ENCODE measurements at places on chromosomes 13 and 19. TPM values are rescaled to one million over a fixed set of nuclear protein-coding genes. Genes with fewer than 3 reads are reported as not detected.

Gene AP1M2
- total RNA-seq, result not detected

Gene ZNF845
- 8.0 TPM for total RNA-seq

Gene SLC25A41
- not detected for total RNA-seq

Gene ERICH4
- total RNA-seq, result not detected

Gene GPX4
- total RNA-seq, result 115 TPM

Gene KIR3DL1
- total RNA-seq, result not detected

Gene TLE2
- total RNA-seq, result 1.5 TPM

Gene IL27RA
- 4.7 TPM for total RNA-seq

Gene YIPF2
- total RNA-seq, result 44.6 TPM

Gene IGLON5
- total RNA-seq, result not detected

Gene CALR3
- total RNA-seq, result not detected

Gene RUBCNL
- total RNA-seq, result 0.46 TPM

Gene MICU2
- total RNA-seq, result 55.7 TPM
